ENCODE measurements at places on chromosomes 16 and 17. TPM values are rescaled to one million over a fixed set of nuclear protein-coding genes. Genes with fewer than 3 reads are reported as not detected.

The NDUFAB1 gene
- polyA plus RNA-seq, result 449 TPM

The KRT25 gene
- not detected for polyA plus RNA-seq

The NPIPA7 gene
- polyA plus RNA-seq, result 34.1 TPM

The DERL2 gene
- polyA plus RNA-seq, result 91.0 TPM

The KIF18B gene
- 13.5 TPM for polyA plus RNA-seq

The TMEM238L gene
- not detected for polyA plus RNA-seq

The NDRG4 gene
- 16.3 TPM for polyA plus RNA-seq

The CSF3 gene
- not detected for polyA plus RNA-seq

The MSRB1 gene
- polyA plus RNA-seq, result 30.4 TPM

The TNP2 gene
- not detected for polyA plus RNA-seq

The KRT27 gene
- polyA plus RNA-seq, result not detected

The TMED6 gene
- polyA plus RNA-seq, result 1.3 TPM

The CNTNAP1 gene
- 0.75 TPM for polyA plus RNA-seq

The GLYR1 gene
- 55.1 TPM for polyA plus RNA-seq

The IL34 gene
- 3.1 TPM for polyA plus RNA-seq

The HOXB3 gene
- polyA plus RNA-seq, result not detected

The CD7 gene
- polyA plus RNA-seq, result 0.44 TPM

The SLC52A1 gene
- polyA plus RNA-seq, result 0.21 TPM

The RABEP2 gene
- 13.0 TPM for polyA plus RNA-seq

The EEF2K gene
- 5.4 TPM for polyA plus RNA-seq

The HSD17B2 gene
- 0.03 TPM for polyA plus RNA-seq

The PRR15L gene
- 0.66 TPM for polyA plus RNA-seq

The CACNG1 gene
- not detected for polyA plus RNA-seq
